Kidney epithelial cell (primary cell): ENCODE measurements at places on chromosomes 7 and 10. TPM values are rescaled to one million over a fixed set of nuclear protein-coding genes. Genes with fewer than 3 reads are reported as not detected.

DNA sequence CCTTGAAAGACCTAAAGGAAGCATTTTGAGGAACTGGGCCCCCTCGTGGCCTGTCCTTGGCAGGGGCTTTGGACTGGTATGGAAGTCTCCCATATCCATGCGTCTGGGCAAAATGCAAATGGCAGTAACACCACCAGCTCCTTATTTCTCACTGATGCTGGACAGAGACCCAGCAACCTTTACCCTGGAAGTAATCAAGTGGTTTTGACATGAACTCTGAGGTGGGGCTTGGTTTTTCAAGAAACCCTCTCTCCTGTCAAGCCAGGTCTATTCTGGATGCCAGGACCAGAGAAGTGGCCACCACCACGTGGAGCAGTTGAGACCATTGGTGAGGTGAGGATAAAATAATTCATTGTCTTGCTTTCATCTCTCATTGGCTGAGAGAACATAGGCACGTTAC, 84.4 kb downstream of the OTUD1 start:
- no peak for DNase-seq

DNA sequence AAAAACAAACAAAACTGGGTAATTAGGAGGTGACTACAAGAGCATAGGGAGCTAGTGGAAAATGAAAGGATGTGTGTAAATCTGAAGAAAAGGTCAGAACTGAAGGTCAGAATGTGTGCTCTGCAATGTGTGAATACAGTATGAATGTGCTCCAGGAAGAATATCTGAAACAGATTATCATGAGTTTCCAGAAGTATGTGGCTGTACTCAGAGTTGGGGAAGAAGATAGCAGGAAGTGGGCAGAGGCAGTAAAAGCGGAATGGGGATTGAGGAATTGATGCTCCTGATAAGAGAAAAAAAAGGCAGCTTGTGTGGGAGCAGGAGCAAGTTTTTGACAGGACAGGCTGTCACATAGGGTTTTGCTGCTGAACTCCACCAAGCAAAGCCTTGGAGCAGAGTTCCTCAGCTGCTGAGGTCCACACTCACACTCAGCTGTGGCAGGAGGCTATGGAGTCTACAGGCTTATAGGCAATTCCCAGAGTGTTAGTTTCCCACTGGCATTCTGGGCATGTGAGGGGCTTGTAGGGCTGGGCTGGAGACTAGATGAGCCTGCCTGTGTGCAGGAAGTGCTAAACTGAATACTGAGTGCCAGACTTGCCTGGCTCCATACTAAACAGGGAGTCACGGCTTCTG, 22.9 kb downstream of the H2AZ2 start:
- DNase-seq = no peak

GRCh38 chr7:122507591-122507990, 191.3 kb downstream of the RNF133 start:
- no peak for DNase-seq

GRCh38 chr7:34073676-34074075, 168.3 kb downstream of the BMPER start:
- DNase-seq = no peak

DNA sequence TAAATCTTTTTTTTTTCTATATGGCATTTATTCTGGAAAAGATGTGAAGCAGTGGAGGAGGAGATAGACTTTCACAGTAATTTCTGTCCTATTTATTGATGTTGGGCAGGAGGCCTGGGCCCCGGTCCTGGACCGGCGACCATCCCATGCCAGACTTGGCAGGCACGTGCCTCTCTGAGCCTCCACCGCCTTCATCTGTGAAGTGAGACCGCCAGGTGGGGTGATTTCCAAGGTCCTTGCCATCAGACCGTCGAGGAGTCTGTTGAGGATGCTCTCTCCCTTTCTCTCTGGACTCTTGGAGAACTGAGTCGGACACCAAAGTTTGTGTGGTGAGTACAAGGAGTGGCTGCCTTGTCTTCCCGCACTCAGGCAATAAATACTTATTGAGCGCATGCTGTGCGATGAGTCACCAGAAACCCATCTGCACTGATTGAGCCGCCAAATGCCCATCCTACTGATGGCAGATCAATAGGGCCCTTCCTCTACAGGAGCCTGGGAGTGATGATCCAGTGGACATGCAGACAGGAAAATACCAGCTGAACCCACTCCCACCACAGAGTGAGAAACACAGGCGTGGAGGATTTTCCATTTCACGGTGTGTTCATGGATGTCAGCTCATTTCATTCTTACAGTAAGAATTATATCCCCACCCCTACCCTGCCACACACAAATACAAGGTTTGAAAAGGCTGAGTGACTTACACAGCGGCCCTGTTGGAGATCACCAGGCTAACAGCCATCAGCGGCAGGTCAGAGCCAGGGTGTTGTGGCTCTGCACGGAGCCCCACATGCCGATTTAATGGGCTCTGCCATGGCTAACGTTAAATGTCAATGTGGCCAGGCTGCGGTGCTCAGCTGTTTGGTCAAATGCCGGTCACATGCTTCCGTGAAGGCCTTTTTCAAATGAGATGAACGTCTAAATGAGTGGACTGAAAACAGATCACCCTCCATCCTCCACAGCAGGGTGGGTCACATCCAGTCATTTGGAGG, 11.5 kb upstream of the PRKAG2 start:
- no peak for DNase-seq

- no peak for DNase-seq
Measured at GRCh38 chr7:152340161-152340560, 95.6 kb downstream of the KMT2C start.

DNA sequence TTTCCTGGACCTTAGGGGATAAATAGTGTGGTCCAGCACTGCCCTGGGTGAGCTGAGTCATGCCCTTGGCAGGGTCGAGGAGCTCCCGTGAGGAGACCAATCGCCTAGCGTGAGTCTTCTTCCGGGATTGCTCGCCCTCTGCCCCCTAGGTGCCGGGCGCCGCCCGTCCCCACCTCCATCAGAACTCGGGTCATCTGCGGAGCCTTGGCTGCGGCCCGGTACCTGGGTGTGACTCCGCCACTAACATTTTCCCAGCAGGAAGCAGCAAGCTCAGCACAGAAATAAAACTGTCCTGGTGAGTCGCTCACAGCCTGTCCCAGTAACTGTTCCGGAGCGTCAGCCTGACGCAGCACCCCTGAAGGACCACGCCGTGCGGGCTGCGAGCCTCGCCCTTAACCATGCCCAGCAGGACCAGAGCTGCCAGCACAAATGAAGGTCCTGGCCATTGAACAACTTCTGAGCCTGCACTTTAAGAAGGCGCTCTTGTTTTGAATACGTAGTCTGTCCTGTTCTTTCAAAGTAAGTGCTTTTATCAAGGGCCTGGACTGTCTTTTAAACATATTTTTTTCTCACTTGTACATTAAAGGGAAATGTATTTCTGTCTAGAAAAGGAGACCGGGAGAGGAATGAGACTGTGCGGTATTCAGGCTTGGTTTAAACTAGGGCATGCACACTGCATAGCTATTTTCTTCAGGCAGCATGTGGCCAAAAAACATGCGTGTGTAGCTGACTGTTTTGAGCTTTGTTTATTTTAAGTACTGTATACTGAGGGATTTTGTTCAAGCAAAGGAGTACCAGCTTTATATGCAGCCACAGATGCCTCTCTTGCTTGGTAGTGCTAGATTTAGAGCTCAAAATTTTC, 136.7 kb downstream of the HECW1 start:
- DNase-seq = no peak

- DNase-seq = no peak
Measured at GRCh38 chr10:125562737-125563136, 120.2 kb downstream of the TEX36 start.

GRCh38 chr10:17710181-17710580, 41.8 kb upstream of the TMEM236 start:
- no peak for DNase-seq

DNA sequence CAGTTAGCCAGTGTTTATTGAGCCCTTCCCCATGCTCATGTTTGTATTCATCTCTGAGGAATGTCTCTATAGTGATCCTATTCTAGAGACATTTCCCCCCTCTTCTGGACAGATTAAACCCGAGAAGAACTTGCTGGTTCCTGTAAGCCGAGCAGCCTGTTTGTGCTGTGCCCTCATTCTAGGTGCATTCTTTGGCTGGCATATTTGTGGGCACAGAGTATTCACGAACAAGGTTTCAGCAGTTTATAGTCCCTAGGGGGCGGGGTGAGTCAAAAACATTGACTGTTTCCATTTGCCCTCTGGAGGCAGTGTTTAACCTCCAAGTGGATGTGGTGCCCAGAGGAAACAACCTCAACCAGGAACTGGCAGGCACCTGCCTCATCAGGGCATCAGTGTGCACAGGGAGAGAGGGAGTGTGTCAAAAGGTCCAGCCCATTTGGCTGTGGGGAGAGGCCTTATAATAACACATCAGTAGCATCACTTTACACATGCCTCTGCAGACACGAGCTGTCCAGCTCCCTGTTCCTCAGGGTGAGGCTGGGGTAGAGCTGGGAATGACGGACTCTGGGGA, 273.3 kb upstream of the LRGUK start:
- peak; percentile 89 for DNase-seq

DNA sequence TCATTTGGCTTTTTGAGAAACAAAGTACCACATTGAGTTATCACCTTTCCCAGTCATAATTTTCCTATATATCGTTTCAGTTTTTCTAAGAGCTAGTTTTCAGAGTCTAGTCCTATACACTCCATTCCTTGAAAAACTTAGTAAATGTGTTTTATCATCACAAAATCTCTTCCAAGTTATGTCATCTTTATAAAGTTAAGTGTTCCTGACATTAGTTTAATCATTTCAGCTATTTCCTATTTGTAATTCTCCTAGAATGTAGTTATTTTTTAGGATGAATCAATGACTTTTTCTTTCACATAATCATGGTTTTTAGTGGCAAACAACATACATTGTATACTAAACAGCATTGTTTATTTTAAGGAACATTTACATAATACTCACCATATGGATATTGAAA, 191.7 kb upstream of the BET1 start:
- DNase-seq = no peak

DNA sequence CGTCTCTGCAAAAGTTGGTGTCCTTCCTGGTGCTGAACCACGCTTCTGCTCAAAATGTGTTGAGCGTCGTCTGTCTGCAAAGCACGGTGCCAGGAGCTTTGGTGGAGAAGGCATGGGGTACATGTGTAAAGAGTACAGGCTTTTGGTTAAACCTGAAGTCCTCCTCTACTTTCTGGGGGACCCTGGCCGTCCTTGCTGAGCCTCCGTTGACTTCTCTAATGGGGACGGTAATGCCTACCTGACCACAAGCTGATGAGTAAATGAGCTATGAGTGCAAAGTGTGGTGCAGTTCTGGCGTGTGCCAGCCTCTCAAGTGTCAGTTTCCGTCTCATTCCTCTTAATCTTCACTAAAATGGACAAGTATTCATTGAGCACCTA, 527 bp upstream of the HERPUD2 start:
- DNase-seq = no peak

DNA sequence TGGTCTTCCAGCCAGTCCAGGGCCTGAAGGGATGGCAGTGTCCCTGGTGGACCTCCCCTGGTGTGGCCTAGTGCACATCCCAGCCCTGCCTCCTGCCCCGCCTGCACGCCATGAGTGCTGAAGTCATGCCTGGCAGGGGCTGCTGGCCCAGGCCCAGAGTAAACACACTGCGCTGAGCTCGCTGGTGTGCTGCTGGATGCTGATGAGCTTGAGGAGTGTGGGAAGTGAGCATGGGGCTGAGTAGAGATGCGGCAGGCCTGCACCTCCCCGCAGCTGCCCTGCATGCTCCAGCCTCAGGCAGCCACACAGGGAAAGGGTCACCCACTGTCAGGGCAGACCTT, 43.2 kb downstream of the HTRA1 start:
- DNase-seq = peak; percentile 70

- DNase-seq = no peak
Measured at GRCh38 chr7:5695727-5696345, 85.6 kb downstream of the RNF216 start.

GRCh38 chr10:131577786-131578471, 266.4 kb upstream of the TCERG1L start:
- DNase-seq = no peak

DNA sequence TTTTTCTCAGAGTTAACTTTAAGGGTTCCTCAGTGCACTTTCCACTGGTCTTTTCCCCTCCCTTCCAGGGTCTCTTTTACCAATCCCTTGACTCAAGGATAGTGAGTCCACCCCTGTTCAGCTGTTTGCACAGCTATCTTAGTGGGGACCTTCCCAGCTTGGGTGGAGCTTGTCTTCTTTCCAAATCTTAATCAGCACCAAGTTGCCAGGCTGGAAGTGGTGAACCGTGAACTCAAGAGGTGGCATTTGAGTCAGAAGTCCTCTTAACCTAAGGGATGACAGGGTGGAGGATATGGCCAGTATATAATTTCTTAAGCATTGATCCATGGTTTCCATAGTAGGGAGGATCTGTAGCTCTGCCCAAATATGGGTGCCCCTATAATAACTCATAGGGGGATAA, 25.0 kb downstream of the MAPK8 start:
- DNase-seq = no peak

NME8 gene
- total RNA-seq = not detected in 2 replicates

SPDYE5 gene
- total RNA-seq = not detected in 2 replicates

CTTNBP2 gene
- total RNA-seq = 4.2 and 5.3 TPM in 2 replicates

KAZALD1 gene
- 2.0 and 4.8 TPM in 2 replicates for total RNA-seq
